NCI-H1436 treated with DMSO at 0.1 percent for 48 hours (cell line): ENCODE measurements at places on chromosomes 1 and 21.

GRCh38 chr1:11335417-11336056 is 62.5 kb downstream of the UBIAD1 start:
- DNase-seq, result no peak

GRCh38 chr1:14735841-14736240 is 137.4 kb downstream of the KAZN start:
- DNase-seq, result no peak

DNA sequence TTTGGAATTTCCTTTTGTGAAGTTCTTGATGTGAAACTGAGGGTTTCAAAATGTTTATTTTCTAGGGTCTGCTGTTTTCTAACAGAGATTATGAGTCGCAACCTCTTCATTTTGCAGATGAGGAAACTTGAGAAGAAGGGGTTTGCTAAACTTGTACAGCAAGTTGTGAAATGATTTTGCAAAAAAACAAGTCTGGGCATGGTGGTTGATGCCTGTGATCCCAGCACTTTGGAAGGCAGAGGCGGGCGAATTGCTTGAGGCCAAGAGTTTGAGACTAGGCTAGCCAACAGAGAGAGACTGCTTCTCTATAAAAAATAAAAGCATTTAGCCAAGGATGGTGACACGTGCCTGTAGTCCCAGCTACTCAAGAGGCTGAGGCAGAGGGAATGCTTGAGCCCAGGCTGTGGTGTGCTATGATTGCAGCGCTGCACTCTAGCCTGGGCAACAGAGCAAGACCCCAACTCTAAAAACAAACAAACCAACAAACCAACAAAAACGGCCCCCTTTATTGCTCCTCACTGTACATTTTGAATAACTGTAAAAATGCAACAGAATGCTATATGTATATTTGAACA is 9.9 kb downstream of the TRIM67 start:
- no peak for DNase-seq

- no peak for DNase-seq
These were observed 42.0 kb downstream of the STUM start for GRCh38 chr1:226590614-226591013.

DNA sequence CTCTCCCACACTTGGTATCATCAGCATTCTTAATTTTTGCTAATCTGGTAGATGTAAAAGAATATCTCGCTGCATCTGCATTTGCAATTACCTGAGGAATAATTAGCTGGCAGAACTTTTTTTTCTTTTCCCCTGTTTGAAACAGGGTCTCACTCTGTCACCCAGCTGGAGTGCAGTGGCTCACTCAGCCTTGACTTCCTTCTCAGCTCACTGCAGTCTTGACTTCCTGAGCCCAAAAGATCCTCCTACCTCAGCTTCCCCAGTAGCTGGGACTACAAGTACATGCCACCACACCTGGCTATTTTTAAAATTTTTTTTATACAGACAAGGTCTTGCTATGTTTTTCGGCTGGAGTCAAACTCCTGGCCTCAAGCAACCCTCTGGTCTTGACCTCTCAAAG is 35.4 kb upstream of the ENAH start:
- no peak for DNase-seq

GRCh38 chr21:42424914-42425541 is 21.3 kb downstream of the UBASH3A start:
- no peak for DNase-seq

GRCh38 chr1:198842686-198843085 is 203.8 kb downstream of the PTPRC start:
- DNase-seq, result no peak

GRCh38 chr1:153531638-153532037 is 4.2 kb downstream of the S100A6 start:
- DNase-seq, result no peak

DNA sequence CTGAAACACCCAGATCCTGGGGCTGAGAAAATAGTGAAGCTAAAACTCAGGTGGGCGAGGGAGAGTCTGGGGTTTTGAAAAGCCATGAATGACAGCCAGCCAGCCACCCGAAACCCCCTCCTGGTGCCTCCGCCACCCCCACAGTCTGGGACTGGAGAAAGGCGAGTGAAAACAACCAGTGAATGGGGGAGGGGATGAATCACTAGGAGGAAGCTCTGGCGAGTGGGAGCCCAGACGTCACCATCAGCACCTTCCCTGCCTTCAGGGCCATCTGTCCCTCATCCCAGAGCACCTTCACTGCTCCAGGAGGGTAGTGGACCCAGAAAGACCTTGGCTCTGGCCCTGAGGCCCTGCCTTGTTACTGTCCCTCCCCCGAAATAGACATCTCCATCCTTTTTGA is 9.2 kb downstream of the RORC start:
- no peak for DNase-seq

DNA sequence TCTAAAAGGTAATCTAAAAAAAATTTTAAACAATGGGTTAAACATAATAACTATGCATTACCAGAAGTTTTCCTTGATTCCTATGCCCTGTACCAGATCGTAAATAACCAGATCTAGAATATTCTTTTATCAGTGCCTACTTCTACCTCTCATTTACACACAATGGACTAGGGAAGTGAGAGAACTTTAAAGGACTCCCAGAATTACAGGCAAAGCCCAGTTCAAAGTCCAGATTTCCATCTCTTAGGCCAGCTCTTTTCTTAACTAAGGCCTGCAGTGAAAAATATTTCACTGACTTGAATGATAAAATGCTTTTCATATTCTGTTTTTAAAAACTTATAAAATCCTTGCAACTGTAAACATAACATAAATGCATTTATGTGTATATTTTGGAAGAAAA is 32.6 kb downstream of the ESRRG start:
- DNase-seq, result no peak

GRCh38 chr1:20708057-20708456 is 9.8 kb downstream of the KIF17 start:
- no peak for DNase-seq

- no peak for DNase-seq
These were observed 905 bp upstream of the C1QTNF12 start for GRCh38 chr1:1247341-1247913.

- DNase-seq, result no peak
These were observed 186.3 kb downstream of the VPS13D start for GRCh38 chr1:12416101-12416500.
